ENCODE measurements at places on chromosomes 1 and 21.

- no peak for DNase-seq
Measured at GRCh38 chr1:56550138-56550858, 29.1 kb downstream of the PLPP3 start.

DNA sequence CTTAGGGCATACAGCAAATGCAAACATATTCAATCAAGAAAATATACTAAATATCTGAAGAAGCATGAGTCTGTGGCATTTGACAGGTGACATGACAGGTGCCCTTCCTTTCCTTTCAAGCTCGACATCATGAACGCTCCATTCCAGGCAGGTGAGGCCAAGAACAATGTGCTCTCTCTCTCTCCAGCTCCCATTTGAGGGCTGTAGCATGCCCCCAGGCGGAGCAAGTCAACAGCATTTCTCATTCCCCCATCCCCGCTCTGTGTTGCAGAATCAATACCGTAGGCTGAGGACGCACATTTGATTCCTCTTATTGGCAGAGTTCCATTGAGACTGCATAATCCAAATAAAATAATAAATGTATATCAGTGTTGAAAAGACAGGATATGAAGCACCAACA, 24.6 kb upstream of the PLPPR4 start:
- no peak for DNase-seq

- DNase-seq = no peak
Measured at GRCh38 chr1:25629836-25630235, 13.2 kb downstream of the MAN1C1 start.

- DNase-seq = no peak
Measured at GRCh38 chr1:39488793-39489566, 2.5 kb upstream of the BMP8A start.

- no peak for DNase-seq
Measured at GRCh38 chr1:228285661-228286504, 78.0 kb downstream of the OBSCN start.

DNA sequence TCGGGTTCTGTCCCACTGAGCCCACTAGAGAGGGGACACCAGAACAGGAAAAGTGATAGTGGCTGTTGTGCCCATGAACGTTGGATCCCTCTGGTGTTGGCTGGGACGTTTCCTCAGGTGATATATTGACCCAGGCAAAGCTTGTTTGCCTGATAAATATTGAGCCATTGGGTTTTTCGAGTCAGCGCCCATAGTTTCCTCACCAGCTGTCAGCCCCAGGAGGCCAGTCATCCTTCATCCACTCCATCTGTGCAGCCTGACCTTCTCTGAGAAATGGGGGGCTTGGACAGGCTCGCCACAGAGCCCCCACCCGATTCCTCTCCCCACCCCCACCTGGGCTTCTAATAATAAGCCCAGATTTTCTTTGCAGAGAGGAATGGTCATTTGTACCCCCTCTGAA, 13.3 kb downstream of the DISP3 start:
- no peak for DNase-seq

DNA sequence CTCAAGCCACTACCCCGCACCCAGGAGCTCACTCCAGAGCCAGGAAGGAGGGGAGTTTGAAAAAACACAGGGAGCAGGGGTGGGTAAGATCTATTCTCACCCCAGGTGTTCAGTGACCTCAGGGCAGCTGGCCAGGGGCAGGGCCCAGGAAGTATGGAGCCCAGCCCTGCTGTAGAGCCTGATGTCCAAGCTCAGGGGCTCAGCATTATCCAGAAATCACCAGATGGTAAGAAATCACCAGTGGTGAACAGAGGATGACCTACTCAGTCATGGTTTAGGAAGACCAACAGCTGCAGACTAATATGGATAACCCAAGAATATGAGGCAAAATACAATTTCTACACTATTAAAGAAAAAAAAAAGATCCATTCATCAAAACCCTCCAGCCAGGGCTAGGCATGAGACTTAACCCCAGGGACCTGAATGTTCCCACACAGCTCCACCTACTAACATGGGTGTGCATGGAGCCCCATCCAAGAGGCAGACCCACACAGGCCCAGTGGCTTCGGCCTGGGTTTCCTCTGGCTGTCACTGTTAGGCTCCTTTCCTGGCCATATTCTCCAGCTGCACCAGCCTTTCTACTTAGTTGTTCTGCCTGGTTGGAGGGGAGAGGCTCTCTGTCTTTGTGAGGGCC, 67.6 kb downstream of the KCNN3 start:
- DNase-seq = no peak

GRCh38 chr21:44927587-44928461, 7.1 kb upstream of the ITGB2 start:
- DNase-seq = no peak

DNA sequence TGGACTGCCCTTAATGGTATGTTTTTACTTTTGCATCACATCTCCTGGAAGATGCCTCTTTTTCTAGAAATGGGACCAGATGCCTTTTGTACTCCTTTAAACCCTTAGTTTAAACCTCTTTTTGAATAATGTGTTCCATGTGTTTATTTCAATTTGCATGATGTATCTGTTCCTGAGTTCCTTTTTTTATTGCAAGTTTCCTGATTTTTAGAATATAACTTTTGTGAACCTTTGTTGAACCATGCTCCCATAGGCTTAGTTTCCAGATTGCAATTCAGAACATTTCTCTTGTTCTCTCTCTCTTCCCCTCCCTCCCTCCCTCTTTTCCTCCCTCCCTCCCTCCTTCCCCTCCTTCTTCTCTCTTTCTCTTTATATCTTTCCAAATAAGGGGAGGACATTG, 81.9 kb downstream of the RGL1 start:
- no peak for DNase-seq

GRCh38 chr1:58395355-58395754, 151.2 kb downstream of the OMA1 start:
- DNase-seq = no peak

GRCh38 chr1:203210988-203211387, 18.5 kb downstream of the CHIT1 start:
- no peak for DNase-seq

GRCh38 chr1:33363021-33363420, 42.1 kb upstream of the A3GALT2 start:
- no peak for DNase-seq

- no peak for DNase-seq
Measured at GRCh38 chr1:233063462-233063861, 113.1 kb downstream of the NTPCR start.

DNA sequence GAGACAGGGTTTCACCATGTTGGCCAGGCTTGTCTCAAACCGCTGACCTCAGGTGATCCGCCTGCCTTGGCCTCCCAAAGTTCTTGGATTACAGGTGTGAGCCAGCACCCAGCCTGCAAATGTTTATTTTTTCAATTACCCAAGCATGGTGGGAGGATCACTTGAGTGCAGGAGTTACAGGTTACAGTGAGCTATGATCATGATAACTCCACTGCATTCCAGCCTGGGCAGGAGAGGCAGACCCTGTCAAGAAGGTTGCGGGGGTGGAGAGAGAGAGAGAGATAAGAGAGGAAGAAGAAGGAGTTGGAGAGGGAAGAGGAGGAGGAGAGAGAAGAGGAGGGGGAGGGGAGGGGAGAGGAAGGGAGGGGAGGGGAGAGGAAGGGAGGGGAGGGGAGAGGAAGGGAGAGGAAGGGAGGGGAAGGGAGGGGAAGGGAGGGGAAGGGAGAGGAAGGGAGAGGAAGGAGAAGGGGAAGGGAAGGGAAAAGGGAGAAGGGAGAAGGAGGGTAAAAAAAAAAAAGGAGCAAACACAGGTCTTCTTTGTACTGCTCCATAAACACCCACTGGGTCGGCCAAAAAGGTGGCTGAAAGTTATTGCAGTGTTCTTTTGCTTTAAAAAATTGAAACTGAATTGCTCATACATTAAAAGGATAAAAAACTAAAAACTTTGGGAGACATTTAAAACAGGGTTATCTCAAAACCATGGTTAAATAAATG, 5.8 kb upstream of the SLC9C2 start:
- DNase-seq = peak; percentile 43

GRCh38 chr1:235112297-235113182, 16.1 kb downstream of the TOMM20 start:
- DNase-seq = no peak

DNA sequence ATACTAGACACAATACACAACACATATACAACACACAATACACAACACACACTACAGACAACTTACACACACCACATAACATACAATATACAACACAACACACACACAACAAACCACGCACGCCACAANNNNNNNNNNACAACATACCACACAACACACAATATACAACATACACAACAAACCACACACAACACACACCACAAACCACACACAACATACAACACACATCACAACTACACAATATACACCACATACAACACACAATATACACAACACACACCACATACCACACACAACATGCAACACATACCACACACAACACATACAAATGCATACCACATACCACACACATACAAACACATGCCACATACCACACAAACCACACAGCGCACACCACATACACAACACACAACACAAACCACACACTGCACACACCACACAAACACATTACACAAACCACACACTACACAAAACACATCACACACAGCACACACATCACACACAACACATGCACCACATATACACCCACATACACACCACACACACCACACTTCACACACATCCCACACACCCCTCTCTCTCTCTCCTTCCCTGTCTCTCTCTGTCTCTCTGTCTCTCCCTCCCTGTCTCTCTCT, 108.3 kb downstream of the ETS2 start:
- DNase-seq = no peak

GRCh38 chr21:37451446-37451845, 84.9 kb downstream of the DYRK1A start:
- DNase-seq = no peak

DNA sequence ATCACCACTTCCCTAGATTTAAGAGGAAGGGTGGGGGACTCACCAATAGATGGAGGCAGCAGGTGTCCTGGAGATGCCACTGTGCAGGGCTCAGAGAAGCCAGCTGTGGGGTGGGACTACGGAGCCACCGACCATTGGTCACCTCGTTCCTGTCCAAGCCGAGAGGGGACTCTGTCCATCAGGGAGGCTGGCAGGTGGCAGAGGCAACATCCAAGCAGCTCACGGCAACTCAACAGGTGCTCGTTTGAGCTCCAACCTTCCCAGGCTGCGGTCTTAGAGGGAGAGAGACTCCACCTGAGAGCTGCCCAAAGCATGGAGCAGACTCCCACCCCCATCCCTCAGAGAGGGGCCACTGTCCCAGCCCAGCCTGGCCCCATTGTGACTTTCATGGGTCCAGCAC, 71.4 kb downstream of the IGSF21 start:
- DNase-seq = no peak

DNA sequence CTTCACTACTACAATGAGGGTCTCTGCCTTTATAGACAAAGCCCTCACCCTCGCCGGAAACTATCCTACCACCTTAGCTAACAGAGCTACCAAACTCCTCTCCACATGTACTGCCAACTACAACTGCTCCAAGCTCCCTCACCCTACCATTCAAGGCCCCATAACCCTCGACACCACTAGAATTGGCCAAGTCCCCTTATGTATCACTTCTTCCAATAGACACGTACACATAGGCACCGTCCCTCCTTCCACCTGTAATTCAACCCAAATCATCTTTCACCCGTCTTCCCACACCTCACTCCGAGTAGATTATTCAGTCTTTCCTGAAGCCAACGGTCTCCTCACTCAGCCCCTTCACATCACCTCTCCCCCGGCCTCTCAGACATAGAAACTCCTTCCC, 19.7 kb upstream of the CA6 start:
- DNase-seq = peak; percentile 83

DNA sequence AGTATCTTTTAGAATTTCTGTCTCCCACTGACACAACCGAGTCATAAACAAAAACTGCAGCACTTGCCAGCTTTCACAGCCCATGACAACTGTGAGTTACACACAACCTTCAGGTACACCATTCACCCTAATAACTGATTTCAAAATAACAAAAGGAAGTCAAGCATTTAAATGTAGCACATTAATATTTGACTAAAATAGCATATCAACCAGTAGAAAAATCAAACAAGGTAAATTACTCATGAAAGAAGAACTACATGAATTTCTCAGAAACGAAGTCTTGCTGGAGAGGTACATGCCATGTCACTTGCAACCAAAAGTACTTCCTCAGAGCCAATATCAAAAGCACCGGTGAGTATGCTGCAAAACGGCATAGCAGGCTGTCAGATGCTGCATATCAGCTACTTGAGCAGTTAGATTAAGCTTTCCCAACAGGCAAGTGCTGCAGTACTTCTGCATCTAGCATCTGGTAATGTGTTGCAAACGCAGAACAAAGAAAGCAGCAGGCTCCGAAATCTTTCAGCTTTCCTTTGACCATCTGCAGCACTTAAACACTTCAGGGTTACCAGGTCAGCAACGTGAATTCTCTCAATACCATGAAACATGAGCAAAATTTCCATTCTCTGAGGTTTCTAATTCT, 223.2 kb downstream of the SMYD3 start:
- no peak for DNase-seq

DNA sequence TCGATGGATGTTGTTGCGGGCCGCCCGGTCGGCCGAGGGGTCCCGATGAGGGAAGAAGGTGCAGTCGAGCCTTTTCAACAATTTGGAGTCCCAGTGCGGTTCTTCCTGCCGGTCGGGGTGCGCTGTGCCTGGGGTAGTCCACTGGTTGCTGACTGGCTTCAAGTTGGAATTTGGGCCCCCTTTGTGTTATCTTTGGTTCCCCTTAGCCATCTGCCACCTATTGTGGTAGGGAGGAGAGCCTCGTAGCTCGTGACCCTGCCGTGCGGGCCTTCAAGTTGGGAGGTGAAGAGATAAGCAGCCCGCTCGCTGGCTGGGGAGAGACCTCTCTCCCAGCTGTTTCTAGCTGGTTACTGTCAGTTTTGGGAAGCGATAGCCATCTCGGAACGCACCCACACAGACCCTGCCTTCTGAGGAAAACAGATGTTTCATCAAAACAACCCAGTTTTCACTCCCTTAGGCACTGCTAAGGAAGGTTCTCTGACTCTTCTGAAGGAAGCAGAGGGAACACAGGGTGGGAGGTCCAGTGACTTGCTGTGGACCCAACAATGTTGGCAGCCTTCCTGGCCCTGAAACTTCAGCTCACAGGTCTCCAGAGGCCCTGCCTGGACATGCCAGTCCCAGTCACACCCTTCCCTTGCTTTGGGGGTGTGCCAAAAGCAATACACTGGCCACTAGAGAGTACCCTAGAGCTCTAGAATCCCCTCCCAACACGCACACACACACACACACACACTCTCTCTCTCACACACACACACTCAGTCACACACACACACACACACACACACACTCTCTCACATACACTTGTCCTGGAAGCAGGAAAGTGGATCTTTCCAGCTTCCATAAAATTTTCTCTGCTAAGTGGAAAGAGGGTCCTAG, 1.0 kb downstream of the BTG2 start:
- DNase-seq = peak; percentile 33

- DNase-seq = no peak
Measured at GRCh38 chr1:51320967-51321923, 9.1 kb downstream of the TTC39A start.

All from NCI-H510A treated with DMSO at 0.1 percent for 48 hours (cell line).